Stimulated activated naive B cell treated with anti-CD40 and anti-IgM and Interleukin-4, amounts not matched to agents 10 μg/mL and 1 μg/mL and 100 μg/mL, for 72 hours (primary cell): ENCODE measurements at places on chromosomes 6 and 20.
A peak's percentile ranks its signal among the peaks of the same experiment; 100 is the strongest.

DNA sequence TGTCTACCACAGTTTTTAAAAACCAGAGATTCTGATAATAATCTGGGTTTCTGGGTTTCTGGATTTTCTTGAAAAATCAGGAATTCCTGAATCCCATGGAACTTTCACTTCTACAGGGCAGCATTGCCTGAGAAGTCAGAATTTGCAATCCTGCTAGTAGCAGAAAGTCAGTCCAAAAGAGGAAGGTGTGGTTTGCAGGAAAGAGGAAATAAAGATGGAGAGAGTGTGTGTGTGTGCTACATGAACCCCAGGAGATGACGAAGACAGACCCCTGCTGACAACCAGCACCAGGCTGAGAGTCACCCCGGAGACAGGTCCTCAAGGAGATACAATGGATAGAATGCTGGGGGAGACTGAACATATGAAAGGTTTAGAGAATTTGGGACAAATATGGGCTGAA, 44.9 kb downstream of the PRND start:
- DNase-seq: peak; percentile 35

DNA sequence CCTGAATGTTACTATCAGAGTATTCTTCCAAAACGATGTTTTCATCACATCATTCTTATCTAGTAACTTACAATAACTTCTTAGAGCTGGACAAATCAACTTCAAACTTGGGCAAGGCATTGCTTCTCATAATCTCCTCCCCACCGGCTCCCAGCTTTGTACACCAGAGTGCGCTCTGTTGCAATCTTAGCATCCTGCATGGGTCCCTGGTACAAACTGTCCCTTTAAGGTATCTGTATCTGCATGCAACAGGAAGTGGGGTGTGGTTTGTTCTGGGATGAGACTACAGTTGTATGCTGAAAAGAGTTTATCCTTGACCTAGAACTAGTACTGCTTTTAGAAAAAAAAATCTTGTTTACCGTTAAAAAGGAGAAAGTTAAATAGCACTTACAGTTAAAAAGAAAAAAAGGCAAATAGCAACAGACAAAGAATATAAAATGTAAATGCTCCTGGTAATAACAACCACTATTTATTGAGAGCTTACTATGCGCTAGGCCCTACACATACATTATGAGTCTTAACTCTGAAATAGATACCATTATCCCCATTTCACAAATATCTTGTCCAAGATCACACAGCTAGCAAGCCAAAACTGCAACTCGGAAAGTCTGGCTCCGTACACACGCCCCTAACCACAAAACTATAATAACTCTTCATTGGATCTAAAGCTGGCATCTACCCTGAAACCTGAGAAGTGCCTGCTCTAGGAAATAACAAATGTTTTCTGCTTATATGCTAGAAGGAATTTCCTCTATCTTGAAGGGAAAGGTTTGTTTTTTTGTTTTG, 9.8 kb upstream of the HECA start:
- peak; percentile 73 for DNase-seq

- no peak for DNase-seq
Observed at GRCh38 chr20:37902504-37903313, at the start of gene VSTM2L. Gene VSTM2L (plus strand): TSS chr20:37903127. CDS start chr20:37903351, 224 bp downstream.

DNA sequence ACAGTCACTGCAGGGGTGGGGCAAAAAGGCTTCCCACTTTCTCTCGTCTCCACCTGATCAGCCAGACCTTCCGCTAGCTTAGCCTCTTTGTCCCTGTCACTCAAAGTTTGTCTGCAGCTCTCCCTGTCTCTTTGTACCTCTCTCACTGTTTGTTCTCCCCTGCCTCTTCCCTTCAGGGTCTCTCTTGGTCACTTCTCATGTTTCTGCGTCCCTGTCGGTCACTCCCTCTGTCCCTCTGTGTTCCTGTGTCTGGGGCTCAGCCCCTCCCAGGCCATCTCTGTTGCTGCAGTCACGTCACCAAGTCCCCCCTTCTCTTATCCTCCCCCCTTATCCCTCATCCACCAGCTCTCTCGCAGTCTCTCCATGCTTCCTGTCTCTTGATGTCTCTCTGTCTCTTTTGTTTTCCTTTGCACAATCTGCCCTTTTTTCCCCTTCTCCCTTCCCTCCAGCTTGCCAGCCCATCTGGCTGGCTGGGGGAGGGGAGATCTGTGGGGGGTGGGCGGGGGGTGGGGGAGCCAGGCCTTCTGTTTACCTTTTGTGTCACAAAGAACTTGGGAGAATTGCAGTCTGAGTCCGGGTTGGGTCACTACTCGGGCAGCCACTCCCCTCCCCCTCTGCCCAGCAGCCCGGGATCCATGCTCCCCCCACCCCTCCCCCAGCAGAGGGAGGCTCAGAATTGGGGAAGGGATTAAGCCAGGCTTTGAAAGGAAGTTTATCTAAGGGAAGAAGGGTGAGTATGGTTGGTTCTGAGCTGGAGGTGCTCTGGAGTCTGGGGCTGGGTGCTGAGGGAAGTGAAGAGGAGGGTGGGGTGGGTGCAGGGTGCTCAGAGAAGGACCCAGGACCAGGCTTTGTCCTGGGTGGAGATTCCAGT, 32.3 kb downstream of the FOXP4 start:
- no peak for DNase-seq

- no peak for DNase-seq
Observed at GRCh38 chr20:23101696-23102406, 15.7 kb upstream of the CD93 start.

- DNase-seq: no peak
Observed at GRCh38 chr20:63370618-63371187, 9.6 kb upstream of the CHRNA4 start.

GRCh38 chr6:160348223-160349019, at the start of gene SLC22A3:
Gene SLC22A3 (plus strand): TSS chr6:160348378. CDS start chr6:160348420, 42 bp downstream.
- no peak for DNase-seq

DNA sequence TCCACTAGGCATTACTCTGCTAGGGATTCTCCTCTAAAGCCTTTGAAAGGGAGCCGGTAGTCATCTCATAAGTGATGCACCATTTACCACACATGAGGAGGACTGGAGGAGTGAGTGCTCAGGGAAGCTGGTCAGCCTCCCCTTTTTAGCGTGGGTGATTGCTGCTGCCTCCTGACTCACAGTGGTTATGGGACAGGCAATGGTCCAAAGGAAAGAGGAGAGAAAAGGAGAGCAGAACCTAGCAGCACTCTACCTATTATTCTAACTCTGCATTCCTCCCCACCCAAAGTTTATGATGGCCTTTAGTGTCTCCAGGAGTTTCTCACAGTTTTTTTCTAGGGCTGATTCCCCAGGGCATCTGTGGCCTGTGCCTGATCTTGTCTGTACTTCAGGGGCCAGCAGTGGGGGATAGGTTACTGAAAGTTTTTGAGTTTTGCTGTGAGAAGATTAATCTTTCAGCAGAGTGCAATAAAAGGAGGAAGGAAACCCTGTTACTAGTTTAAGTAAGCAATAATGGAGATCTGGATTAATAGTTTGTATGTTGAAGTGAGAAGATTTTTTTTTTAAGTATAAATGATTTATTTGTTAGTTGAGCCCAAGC, 36.4 kb upstream of the GCLC start:
- no peak for DNase-seq

GRCh38 chr20:43520074-43520630, 12.7 kb downstream of the L3MBTL1 start:
- no peak for DNase-seq

DNA sequence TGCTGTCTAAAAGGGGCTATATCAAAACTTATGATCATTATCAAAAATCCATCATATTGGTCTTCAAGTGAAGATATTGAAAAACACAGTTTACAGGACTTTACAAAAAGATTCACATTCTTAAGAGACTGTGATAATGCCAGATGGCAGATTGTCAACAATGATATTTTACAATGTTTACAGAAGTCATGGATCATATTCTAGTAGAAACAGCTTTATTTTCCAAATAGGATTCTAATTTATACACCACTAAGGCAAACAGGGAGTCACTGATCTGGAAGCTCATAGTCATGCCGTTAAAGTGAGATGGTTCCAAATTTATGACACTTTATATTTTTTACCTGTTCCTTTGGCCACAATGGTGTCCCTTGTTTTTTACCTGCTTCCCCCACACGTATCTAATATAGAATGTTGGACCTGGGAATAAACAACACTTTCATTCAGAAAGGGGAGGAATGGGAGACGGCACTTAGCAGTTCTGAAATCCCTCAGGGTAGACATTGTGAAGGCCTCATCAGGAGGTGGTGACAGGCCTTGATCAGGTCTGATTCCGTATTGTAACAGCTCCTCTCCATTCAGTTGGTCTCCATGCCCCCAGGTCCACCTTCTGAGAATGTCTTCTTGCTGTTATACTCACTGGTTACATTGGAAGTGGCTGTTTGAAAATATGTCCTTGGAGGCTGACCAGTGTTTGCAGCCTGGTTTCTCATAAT, 228.6 kb downstream of the ADGB start:
- DNase-seq: no peak

- no peak for DNase-seq
Observed at GRCh38 chr6:84825461-84825860, 61.1 kb upstream of the TBX18 start.
